ENCODE measurements at places on chromosomes 13 and 19. TPM values are rescaled to one million over a fixed set of nuclear protein-coding genes. Genes with fewer than 3 reads are reported as not detected.

DNA sequence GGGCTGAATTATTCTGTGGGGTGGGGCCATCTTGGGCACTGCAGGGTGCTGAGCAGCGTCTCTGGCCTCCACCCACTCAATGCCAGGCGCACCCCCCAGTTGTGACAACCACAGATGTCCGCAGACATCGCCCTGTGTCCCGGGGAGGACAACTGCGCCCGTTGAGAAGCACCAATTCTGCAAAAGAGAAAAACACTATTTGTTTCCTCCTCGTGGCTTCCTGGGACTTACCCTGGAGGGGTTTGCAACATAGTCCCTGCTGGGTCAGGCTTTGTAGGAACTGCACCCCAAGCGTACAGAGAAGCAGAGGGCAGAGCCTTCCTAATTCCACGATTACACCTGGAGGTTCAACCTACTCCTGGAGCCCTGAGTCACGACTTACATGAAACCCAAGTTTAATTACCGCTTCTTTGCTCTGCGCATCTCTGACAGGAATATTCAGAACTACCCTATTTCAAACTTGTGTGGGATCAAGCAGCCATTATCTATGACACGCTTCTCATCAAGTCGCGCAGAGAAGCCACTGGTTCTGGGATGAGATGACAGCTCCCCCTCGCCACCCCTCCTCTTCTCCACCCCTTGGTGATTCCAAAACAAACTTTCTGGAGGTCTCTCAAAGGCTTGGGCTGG lies 11.1 kb upstream of the SLC39A3 start:
- DNase-seq = peak; percentile 2

DNA sequence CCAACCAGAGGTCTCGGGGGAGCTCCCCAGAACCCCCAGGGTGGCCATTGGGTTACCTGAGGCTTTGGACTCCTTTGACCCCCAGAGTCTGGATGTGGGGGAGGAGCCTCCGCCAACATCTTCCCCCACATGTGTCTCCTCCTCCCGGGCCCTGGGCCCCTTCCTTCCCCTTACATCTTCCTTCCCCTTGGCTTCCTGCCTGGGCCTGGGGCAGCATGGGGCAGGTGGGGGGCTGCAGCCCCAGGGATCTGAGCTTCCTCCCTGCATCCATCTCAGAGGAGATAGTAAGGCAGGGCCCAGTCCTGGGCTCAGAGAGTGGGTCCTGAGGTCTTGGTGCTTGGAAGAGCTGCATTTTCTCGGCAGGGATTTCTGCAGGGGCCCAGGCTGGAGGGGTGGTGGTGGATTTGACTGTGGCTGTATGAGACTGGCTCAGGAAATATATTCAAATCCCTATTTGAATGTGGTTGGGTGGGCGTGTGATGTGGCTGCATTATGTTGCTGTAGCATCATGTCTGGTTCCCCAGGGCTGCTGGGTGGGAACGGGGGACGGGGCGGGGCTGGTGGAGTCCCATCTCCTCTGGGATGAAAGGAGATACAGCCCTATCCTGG lies 919 bp downstream of the VAV1 start:
- peak; percentile 70 for DNase-seq

- DNase-seq = no peak
These were observed 5.0 kb downstream of the YIPF2 start for GRCh38 chr19:10923260-10924112.

- no peak for DNase-seq
These were observed 8.9 kb upstream of the ZNF507 start for GRCh38 chr19:32336259-32337083.

- no peak for DNase-seq
These were observed 9.4 kb downstream of the POLRMT start for GRCh38 chr19:623974-624373.

GRCh38 chr13:99969919-99970650 lies 1.5 kb downstream of the ZIC5 start:
- DNase-seq = no peak

DNA sequence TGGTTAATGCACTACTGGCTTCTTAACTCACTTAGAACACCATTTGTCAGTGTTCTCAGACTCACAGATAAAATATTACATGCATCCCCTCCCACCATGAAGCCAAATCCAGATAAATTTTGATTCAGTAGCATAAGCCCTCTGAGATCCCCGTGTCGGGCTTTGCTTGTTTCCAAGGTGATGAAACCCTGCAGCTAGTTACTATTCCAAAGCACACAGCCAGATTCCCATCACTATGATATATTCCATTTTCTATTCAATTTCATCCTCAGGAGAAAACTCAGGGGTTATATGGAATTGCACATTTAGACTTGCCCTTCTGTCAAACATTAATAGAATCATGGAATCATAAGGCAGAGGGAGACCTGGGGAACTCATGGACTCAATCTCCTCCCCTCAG lies 9.4 kb upstream of the FAM124A start:
- DNase-seq = no peak

DNA sequence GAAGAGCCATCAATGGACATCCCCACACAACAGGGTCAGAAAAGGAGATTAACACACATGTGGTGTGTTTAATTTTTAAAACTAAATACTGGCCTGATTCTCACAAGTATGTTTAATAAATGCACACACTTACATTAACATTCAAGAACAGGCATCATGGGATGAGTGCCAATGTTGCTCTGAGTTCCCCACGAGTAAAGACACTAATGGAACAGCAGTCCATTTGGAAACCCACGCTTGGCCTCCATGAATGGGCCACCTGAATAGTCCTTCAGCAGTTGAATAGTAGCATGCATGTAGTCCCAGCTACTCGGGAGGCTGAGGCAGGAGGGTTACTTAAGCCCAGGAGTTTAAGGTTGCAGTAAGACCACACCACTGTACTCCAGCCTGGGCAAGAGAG lies 195.2 kb upstream of the IPO5 start:
- DNase-seq = no peak

DNA sequence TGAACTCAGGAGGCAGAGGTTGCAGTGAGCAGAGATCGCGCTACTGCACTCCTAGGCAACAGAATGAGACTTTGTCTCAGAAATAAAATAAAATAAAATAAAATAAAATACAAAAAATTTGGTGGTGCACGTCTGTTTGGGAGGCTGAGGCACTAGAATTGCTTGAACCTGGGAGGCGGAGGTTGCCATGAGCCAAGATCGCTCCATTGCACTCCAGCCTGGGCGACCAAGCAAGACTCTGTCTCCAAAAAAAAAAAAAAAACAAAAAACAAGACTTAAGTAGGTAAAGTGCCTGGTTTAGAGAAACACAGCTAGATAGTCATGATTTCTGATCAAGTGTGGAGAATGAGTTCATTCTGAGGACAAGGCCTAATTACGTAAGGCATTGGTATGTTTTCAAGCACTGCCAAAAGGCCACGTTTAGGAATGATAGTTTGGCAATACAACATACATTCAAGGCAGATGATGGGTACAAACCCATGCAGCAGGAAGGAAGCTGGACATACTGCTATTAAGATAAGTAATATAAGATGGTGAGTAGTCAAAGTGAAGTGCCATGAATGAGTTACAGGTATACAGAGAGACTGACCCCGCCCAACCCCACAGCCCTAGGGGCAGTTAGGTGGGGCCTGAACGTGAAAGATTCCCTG lies 4.8 kb upstream of the UCHL3 start:
- DNase-seq = no peak

DNA sequence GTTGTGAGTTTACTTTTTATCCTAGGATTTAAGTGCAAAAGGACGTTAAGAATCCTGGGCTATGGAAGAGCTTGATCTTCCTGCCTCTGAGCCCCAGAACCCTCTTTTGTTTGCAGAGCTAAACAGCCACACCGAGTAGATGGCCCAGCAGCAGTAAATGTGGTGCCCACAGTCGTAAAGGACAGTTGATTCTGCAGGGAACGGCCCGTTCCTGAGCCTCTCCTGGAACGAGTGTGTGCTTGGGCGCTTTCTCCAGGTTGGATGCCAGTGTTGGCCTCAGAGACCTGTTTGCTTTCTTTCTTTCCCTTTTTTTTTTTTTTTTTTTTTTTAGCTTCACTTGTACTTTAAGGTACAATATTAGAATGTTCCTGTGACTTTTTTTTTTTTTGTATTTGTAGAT lies 41.7 kb downstream of the SPATA13 start:
- DNase-seq = no peak

GRCh38 chr19:43778651-43779050 lies 2.1 kb downstream of the KCNN4 start:
- DNase-seq = no peak

GRCh38 chr19:13882419-13882795 lies 5.5 kb downstream of the NANOS3 start:
- DNase-seq = no peak

DNA sequence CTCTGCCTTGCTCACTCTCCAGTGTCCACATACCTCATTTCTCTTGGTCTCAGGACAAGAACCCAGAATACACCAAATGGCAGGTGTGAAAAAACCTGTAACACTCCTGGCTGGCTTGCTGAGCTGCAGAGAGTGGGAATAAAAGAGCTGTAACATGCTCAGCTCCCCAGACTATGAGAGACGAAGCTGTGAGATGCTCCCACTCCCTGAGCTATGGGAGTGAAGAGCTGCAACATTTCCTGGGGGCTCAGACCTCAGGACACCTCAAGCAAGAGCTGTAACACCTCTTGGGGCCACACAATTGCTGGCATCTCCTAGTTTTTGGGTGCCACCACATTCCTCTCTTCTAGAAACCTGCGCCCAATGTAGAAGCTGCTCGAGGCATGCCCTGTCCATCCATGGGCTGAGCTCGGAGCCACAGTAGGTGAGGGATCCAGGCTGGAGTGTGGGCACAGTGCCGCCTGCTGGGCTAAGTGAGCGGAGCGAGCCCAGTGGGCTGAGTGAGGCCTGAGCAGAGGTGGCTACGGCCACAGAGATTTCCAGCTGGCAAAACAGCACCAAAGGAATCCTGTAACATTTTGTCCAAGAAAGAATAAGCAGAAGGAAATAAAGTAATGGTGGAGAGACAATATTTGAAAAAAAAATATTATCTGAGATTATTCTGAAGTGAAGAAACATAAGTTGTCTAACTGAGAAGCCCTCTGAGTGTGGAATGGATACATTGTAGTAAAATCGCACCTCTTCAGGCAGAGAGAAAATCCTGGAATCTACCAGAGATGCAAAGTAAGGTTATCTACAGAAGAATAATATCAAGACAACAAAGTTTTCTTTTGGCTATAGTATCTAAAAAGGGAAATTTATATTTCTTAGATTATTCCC lies 186.2 kb upstream of the PCDH9 start:
- DNase-seq = no peak

DNA sequence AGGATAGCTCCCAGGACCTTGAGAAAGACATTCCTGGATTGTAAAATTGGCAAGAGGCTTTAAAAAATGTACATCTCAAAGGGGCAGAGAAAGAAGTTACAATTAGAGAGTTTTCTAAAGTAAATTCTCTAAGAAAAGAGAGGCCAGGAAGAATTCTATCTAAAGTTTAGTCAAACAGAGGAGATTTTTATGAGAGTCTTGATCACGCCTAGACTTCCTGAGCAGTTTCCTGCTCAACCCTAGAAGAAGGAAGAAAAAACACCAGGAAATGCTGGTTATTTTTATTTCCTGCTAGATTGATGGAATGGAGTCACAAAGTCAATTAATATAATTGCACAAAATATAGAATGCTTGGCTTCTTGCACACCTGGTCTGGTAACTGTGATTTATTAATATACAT lies 269.1 kb downstream of the PCDH20 start:
- DNase-seq = no peak

DNA sequence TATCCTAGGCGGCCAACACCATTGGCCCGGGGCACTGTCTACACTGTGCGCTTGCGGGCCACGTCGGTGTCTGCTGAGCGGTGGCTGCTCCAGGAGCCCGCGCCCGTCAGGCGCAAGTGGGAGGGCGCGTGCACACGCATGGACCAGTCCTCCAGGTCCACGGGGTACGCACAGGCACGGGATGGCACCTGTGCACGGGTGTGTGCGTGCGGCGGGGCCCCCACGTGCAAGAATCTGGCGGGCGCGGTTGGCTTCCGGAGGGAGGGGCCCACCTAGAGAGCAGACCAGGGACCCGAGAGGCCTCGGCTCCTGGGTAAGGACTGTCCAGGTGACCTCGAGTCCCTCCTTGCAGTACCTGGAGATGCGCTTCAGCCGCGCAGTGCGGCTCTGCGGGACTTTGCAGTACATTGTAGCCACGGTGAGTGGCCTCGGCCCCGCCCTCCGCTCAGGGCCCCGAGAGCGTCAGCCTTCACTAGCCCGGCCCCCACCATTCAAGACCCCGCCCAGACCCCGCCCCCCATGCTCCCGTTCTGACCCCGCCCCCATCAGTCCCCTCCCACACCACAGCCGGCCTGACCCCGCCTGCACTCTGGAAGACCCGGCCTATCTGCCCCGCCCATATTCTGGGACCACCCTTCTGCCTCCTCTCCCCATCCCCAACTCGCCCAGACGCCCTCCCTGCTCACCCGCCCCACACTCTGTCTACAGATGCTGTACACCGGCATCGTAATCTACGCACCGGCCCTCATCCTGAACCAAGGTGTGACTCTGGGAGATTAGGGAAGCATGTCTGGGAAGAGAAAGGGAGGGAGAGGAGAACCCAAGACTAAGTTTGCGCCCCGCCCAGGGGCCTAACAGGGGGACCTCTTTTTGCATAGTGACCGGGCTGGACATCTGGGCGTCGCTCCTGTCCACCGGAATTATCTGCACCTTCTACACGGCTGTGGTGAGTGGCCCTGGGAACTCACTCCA lies 2.3 kb downstream of the SLC5A5 start:
- DNase-seq = no peak

DNA sequence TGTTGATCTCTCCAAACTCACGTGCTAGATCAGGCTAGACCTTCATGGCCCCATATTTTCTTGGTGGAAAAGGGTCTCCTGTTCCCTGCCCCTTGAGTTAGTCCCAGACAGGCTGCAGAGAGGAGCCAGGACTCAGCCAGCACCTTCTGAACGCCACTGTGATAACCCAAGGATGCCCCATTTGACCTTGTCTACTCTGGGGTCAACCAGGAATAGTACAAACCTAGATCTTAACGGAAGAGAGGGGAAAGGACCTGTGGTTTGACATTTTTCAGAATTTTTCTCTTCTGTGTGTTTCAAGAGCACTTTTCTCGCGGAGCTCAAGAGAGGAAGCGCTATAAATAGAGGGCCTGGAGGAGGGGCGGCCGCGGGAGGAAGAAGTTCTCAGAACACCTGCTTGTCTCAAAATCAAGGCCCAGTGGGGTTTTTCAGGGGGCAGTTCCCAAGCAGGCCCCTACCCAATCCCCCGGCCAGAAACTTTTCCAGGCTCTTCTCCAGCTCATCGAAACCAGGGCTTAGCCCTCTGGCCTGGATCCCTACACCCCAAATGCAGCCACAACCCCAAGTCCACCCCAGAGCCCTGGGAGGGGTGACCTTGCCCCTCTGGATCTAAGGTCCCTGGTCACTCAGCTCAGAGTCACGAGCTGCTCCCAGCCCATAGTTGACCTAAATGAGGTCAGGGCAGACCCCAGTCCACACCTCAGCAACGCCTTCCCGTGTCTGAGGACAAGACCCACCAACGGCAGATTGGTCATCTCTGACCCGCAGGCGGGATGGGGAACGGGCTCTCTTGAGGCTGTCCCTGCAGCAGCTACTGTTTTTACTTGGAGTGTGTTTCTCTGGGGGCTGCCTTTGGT lies 75.6 kb upstream of the TM9SF2 start:
- peak; percentile 73 for DNase-seq

- DNase-seq = no peak
These were observed 1.3 kb upstream of the HNRNPL start for GRCh38 chr19:38850976-38851621.

- DNase-seq = no peak
These were observed 24.7 kb downstream of the IL12RB1 start for GRCh38 chr19:18062028-18062427.

Gene ZNF443
- 2.2 TPM for total RNA-seq

Gene SYNGR4
- total RNA-seq = not detected

Gene CD177
- total RNA-seq = not detected

Gene TBCB
- total RNA-seq = 130 TPM

Gene KLK4
- total RNA-seq = not detected

Gene TLE6
- total RNA-seq = 0.45 TPM

Gene ZNF534
- total RNA-seq = not detected
